ENCODE measurements at places on chromosomes 16 and 17.
A peak's percentile ranks its signal among the peaks of the same experiment; 100 is the strongest.

- peak; percentile 8 for DNase-seq
Measured at GRCh38 chr17:43940630-43941029, 1.6 kb downstream of the PPY start.

- DNase-seq: no peak
Measured at GRCh38 chr17:74408262-74408661, 23.6 kb upstream of the GPRC5C start.

GRCh38 chr16:73361061-73361460, 313.1 kb upstream of the ZFHX3 start:
- no peak for DNase-seq

GRCh38 chr17:30116345-30116660, 313 bp upstream of the NSRP1 start:
- DNase-seq: no peak

- no peak for DNase-seq
Measured at GRCh38 chr17:44604116-44604761, 47.0 kb downstream of the FZD2 start.

DNA sequence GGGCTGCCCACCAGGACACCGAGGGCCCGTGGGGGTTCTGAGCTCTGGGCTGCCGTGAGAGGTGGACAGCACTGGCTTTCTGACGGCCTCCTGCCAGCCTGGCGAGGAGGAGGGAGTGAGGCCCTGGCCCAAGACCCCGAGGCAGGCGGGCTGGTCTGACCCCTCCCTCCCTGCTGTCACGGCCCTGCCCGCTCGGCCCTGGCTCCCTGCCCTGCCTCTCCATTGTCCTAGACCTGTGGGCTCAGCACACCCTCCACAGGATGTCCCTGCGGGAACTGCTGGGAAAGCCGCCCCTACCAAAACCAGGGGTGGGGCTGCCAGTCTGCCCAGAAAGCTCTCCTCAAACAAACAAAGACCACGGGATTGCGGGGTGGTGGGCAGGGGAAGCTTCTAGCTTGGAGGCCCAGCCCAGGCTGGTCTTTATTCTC, 20.7 kb downstream of the SPNS2 start:
- no peak for DNase-seq

GRCh38 chr17:79389896-79390295, 221.0 kb downstream of the RBFOX3 start:
- DNase-seq: no peak

GRCh38 chr16:67158637-67159600, 790 bp downstream of the TRADD start:
- peak; percentile 16 for DNase-seq

GRCh38 chr16:23920446-23920845, 84.7 kb downstream of the PRKCB start:
- no peak for DNase-seq

- no peak for DNase-seq
Measured at GRCh38 chr17:37176723-37177122, 199.1 kb upstream of the C17orf78 start.

- DNase-seq: no peak
Measured at GRCh38 chr17:80173916-80174315, 4.1 kb downstream of the CARD14 start.

GRCh38 chr17:31699281-31699680, 159.8 kb downstream of the COPRS start:
- no peak for DNase-seq

GRCh38 chr16:85750827-85751697, at the start of gene C16orf74:
C16orf74 (minus strand) TSS chr16:85751096; CDS start chr16:85735217, 15,879 bp downstream.
- DNase-seq: peak; percentile 17

DNA sequence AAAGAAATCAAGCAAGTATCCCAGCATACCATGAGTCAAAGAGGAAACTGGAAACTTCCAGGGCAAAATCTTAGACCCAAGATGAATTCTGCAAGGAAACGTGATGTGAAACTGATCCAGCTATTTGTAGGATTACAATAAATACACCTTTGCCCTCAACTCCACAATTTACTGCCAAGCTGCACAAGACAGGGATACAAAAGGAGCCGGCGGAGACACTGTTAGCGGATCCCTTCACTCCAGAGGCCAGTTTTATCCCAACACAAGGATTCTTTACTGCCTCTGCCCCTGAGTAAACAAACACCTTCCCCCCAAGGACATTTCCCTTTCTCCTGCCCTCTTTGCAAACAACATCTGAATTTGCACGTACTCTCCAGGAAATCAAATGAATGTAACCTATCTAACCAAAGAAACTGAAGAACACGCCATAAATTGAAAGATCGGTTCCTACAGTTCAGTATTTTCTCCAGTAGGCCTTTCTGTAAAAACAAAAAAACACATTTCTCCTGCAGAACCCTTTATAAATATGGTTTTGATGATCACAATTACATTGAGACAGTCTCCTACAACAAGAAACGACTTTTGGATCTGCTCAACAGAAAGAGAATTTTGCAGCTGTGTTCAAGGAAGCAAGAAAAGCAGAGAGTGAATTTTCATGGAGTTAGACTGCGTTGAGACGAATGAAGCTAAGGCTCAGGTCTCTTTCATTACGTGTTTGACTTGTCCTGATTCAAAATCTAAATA, 1.4 kb upstream of the CBX2 start:
- no peak for DNase-seq

DNA sequence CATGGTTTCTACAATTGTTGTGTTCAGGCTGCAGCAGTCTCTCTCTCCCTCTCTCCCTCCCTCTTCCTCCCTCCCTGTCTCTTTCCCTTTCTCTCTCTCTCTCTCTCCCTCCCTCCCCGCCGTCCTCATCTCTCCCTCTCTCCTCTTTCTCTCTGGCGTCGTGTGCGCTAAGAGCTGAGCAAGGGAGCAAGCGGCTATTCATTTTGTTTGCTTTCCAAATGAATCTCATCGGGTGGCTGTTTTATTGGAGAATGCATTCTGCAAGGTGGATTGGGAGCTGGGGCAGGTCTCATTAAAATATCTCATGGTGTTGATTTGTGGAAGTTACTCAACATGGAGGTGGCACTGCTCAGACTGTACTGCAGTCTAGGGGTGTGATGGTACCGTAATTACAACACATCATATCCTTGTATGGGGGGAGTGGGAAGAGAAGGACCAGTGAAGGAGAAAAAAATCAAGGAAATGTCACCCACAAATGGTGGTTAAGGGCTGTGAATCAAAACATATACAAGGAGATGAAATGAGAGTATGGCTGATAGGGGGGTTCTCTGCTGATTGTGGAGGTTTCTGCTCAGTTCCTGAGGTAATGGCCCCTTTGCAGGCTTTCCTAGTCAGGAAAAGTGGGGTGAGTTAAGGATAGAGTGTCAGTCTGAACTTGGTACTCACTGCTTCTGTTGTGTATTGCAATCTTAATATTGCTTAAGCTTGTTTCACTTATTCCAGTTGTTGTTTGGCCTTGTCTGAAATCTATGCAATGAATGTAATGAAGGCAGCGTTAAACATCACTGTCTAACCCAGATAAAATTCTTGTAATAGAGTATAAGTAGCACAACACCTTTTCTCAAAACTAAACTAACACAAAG, 2.7 kb downstream of the MSL1 start:
- DNase-seq: peak; percentile 40

GRCh38 chr17:56514264-56514663, 79.2 kb upstream of the NOG start:
- DNase-seq: no peak

DNA sequence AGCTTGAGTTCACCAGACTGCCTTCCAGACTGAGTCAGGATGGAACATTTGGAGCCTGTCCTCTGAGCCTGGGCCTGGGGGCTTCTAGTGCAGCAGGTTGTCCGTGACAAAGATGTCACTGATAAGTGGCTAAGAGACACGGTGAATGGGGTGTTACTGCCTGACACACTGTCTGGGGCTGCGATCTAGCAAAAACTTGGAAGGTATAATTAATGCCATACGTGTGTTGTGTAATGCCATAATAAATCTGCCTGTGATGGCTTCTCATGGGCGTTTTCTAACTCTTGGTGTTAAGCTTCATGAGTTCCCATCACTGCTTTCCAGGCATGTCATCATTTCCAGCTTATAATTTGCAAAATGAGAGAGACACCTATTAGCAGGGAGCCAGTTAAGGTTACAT, 215.4 kb downstream of the UTP18 start:
- DNase-seq: no peak

- DNase-seq: peak; percentile 68
Measured at GRCh38 chr16:22077700-22078313, 14.5 kb upstream of the VWA3A start.

DNA sequence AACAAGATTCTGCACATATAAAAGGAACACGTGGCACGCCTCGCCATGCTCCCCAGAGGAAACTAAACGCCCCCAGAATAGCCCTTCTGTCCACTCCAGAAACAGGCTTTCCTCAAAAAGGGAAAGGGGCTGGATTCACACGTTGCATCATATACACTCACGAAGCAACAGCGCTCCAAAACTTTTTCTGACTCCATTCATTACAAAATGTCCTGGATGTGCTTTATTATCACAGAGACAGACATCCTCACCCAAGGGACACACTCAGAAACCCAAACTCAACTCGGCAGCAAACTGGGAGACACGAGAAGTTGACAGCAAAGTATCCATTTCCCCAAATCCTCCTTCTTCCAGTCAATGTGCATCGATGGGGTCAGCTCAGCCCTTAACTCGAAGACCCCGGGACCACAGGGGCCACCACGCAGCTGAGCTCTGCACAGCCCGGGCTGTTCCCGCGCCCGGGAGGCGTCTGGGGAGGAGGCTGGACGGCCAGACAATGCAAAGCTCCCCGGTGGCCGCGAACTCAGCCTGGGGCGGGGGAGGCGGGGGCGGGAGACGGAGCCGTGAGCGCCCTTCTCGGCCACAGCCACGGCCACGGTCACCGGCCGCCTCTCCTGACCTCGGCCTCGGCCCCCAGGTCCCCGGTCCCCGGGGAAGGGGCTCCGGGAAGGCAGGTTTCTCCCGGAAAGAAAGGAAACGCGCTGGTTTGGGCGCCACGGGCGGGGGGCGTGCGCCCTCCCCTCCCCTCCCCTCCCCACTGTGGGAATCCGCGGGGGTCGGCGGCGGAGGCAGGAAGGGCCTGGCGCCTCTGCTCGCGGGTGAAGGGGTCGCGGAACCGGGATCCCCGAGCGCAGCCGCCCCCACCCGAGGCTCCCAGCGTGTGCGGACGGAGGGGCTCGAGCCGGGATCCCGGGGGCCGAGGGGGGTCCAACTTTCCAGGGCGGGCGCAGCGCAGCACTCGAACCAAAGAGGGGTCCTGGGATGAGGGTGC, 1.2 kb downstream of the NXN start:
- no peak for DNase-seq

DNA sequence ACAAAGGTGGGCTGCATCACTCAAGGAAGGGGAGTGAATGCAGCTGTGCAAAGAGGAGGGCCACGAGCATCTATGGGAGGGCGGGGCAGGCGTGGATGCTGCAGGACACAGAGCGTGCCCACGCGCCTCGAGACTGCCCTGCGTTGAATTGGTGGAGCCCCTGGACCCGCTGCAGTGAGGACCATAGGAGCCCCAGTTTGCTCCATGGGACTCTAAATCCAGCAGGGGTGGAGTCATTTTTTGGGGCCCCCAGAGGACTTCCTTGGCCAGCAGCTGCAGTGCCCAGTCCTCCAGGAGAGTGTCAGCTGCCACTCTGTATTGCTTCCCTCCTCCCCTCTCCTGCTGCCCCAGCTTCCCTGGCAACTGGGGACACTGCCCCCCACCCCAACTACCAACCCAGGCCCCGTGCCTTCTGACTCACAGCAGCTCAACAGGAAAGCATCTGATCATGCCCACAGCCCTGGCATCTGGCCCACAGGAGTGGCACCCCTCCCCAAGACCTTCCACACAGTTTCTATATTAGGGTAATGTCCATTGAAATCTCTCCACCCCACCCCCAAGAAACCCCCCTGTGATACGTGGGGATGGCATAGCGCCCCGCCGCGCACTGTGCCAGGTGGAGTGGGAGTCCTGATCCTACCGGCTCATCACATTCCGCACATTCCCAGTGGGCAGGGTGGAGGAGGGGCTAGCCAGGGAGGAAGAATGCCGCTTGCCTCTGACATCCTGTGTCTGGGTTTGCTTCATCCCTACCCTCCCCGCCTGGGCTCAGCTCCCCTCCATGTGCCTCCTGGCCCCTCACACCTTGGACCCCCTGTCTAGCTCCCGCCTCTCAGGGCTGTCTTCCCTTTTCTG, 27.8 kb upstream of the ITGA3 start:
- no peak for DNase-seq

DNA sequence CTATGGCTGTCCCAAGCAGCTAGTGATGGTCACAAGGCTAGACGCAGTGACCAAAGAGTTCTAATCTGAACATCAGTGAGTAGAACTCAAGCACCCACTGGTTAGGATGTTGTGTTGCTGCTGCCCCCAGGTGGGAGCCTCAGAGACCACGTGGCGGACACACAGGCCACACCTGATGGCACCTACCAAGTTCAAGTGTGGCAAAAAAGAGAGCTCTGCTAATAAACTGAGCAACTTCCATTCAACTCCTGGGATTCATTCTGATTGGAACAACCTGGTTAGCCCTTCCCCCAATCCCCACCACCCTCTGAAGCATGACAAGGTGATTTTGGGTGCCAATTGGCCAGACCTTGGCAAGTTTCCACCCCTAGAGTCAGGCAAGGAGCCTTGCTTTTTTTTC, 3.5 kb upstream of the LCMT1 start:
- no peak for DNase-seq

Data from AML-193 (cell line).